ENCODE measurements at places on chromosomes 1 and 21.

DNA sequence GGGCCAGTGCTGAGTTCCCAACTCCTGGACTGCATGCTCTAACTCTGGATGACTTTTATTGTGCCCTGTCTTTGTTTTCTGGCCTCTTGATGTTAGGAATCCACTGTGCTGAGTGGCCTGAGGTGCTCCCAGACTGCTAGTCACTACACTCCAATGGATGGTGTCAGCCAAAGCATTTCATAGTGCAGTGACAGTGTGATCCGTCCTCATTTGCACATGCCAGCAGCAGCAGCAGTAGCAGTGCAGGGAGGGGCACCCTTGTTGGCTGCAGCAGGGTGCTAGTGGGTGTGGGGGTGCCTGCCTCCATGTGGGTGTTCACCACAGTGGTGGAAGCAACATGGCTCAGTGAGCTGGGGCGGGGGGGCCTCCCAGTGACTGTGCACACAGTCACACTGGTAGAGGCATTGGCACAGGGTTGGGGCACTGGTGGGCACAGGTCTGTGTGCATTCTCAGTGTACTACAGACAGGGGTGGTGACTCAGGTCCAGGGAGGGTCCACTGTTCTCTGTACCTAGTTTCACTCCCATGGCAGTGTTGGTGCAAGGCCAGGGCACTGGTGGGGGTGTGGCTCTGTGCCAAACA is 214.0 kb downstream of the ZC3H11B start:
- no peak for DNase-seq

GRCh38 chr1:58738876-58739275 is 39.0 kb upstream of the MYSM1 start:
- no peak for DNase-seq

DNA sequence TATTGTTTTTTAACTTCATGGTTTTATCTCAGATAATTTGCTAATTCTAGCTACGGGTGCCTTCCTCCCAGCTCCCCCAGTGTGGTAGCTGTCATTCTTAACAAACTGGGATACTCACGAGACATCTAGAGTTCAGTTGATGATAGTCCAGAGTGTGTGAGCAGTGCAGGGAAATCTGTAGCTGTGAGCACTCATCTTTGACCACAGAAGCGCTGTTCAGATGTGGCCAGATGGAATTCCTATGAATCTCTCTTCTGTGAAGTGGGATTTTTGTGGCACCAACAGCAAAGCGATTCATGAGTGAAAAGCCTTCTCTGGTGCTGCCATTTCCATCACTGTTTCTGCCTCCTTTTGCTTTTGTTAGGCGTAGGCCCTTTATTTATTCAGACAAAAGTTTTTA is 125.1 kb downstream of the NFIA start:
- no peak for DNase-seq

DNA sequence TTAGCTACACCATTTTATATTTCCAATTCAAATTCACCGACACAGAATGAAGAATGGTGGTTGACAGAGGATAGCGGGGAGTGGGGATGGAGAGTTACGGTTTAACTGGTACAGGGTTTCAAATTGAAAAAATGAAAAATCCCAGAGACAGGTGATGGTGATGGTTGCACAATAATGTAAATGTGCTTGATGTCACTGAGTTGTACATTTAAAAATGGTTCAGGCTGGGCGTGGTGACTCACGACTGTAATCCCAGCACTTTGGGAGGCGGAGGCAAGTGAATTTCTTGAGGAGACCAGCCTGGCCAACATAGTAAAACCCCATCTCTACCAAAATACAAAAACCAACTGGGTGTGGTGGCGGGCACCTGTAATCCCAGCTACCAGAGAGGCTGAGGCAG is 31.2 kb upstream of the SHCBP1L start:
- DNase-seq = no peak

GRCh38 chr1:199307496-199308264 is 668.8 kb downstream of the PTPRC start:
- no peak for DNase-seq

GRCh38 chr1:107767156-107767582 is 197.8 kb downstream of the VAV3 start:
- no peak for DNase-seq

GRCh38 chr1:222247081-222247480 is 300.8 kb downstream of the HHIPL2 start:
- no peak for DNase-seq

DNA sequence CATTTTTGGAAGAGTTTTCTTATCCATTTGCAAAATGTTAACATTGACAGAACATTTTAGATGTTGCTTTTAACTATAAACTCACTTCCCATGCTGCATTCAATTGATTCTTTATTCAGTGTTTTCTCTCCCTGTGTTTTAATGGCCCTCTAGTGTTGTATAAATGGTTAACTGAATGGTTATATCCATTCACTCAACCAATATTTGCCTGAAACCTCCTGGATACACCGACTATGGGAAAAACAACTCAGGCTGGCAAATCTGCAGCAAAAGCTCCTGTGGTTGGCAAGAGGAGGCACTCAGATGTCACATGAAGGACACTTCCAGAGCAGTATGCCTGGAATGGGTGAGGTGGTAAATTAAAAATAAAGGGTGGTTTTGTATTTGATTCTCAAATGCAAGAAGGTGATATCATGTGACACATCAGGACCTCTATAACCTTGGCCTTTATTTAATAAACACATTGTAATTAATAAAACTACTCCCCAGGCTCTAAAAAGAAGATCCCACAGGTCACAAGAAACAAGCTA is 107.6 kb downstream of the BCAR3 start:
- DNase-seq = no peak

GRCh38 chr1:110308247-110308646 is 30.9 kb upstream of the RBM15 start:
- no peak for DNase-seq

DNA sequence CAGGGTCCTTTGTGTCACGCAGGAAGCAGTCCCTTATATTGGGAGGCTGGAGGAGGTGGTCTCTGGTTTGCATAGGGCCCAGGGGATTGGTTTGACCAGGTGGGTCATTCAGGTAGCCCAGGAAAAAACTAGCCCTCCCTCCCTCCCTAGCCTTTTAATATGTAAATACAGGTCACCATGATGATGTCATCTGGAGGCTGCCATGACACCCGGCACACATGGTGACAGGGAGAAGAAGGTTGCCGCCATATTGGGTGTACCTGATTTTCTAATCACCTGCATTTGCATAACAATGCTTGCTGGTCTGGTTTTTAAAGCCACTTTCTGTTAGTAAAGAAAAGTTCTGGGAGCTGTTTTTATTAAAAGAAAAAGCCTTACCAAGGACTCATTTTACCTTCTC is 791.0 kb upstream of the ADGRL4 start:
- DNase-seq = no peak

DNA sequence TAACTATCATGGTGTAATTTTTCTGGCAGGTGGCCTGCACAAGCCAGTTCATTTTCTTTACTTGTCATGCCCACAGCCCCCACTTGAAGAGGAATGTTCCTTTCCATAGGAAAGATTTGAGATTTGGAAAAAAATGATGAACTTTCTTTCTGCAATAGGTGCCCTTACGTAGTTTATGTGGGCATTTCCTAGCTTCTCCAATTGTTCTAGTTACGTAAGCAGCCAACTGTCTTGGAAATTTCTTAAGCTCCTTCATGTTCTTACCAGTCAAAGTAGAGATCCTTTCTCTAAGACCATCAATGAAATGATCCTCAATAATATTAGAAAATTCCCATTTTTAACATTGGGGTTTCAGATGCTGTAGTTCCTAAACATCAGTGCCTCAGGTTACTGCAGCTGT is 109.5 kb upstream of the F3 start:
- no peak for DNase-seq

DNA sequence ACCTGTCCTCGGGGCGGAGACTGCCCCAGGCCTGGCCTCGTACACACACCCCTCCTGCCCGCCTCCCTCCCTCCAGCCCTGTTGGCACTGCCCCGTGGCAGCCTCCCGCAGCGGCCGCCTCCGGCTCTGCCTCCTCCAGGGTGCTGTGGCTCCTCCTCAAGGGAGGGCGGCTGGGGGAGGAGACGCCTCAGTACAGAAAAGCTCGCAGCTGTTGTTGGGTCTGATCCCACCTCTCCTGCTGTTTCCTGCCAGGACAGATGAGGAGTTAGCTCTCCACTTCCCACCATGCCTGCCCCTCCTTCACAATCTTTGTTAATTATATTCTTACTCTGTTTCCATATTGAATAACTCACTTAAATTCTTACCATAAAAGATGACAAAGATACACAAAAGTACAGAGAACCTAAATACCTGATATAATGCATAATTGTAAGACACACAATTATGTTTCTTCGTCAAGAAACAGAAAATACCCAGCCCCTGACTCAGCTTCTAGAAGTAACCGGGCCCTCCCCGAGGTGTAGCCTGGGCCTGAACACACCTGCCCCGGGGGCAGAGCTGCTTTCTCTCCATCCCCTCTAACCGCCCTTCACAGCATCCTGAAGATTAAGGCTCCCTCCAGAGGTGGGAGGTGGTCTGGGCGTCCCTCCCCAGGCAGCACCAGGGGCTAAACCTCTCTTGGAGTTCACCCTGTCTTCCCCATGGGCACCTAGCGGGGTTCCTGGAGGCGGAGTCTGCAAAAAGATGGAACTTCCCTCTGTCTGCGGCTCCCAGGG is 30.6 kb upstream of the COL6A1 start:
- DNase-seq = no peak

Data from brain pericyte (primary cell).